Activated T-helper 1 cell treated with anti-CD3 and anti-CD28 coated beads, Interleukin-12 subunit alpha, Interleukin-12 subunit beta, Interleukin-2, Interleukin-4 antibody, amounts not matched to agents 30 ng/mL and 10 ng/mL and 1 ng/mL, durations not matched to agents 14 hours and 24 hours and 36 hours (primary cell): ENCODE measurements at places on chromosomes 5 and 9.

- DNase-seq: no peak
Measured at GRCh38 chr5:146254223-146254622, 50.8 kb downstream of the RBM27 start.

DNA sequence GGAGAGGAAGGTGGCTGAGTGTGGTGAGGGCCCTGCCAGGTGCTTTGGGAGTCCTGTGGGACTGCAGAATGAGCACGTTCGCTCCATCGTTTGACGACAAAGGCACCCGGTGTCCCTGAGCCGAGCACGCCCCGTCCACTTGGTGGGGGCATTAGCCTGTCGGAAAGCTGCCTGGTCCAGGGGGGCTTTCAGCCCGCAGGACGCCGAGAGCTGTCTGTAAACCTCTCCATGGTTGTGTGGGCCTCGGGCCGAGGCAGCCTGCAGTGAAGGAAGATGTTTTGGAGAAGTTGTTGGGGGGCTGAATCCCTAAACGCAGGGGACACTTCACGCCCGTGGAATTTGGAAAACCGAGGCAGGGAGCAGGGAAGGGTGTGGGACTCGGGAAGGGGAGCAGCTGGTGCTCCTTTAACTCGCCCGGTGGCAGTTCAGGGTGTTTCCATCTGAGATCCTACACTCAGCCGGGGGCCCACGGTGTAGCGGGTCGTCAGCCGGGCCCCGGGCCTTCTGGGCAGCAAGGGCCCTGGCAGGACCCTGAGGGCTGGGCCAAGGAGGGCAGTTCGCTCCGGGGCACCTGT is 53.8 kb downstream of the MRPL36 start:
- DNase-seq: no peak

DNA sequence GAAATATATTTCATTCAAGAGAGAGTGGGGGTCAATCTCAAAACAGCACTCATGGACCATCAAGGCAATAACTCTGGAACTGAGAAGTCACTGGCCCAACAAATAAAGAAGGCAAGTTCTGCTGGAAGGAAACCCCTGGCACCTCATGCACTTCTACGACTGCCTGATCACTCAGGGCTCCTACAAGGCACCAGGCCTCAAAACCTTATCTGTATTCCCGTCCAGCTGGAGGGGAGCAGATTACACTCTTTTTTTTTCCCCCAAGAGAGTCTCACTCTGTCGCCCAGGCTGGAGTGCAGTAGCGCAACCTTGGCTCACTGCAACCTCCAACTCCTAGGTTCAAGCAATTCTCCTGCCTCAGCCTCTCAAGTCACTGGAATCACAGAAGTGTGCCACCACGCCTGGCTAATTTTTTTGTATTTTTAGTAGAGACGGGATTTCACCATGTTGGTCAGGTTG is 49.9 kb downstream of the P4HA2 start:
- no peak for DNase-seq

DNA sequence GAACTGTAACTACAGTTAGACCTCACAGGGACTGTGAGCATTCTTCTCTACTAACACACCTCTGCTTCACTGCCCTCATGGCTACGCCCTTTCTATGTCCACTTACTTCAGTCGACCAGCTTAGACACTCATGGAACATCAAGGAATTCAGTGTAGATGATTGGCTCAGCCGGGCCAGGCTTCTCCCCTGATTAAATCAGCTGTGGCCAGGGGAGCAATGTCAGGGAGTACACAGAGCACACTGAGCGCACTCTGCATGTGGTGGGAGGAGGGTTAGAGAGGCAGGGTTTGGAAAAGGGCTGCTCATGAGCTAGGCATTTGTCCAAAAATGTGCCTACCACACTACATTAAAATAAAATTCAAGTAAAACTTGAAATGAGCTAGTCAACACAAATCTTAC is 400.5 kb downstream of the ARRDC3 start:
- no peak for DNase-seq

DNA sequence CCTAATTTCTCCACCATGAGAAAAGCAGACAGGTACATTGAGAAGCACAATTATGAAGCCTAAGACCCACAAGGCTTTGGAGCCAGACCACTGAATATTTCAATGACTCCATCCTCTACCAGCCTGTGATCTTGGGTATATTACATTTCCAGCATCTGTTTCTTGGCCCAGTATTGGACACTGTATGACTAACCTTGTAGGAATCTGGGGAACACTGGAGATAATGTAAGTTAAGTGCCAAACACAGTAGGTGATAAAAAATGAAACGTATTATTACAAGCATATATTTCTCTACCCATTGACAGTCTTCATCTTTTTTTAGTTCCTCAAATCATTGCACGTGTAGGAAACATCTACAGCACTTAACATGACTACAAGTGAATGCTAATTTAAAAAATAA is 28.6 kb upstream of the FEM1C start:
- DNase-seq: no peak

GRCh38 chr5:71633255-71634155 is 46.4 kb downstream of the MCCC2 start:
- no peak for DNase-seq

GRCh38 chr5:41637424-41637823 is 127.0 kb upstream of the PLCXD3 start:
- no peak for DNase-seq

GRCh38 chr9:73807952-73808351 is 656.3 kb downstream of the ANXA1 start:
- DNase-seq: no peak

DNA sequence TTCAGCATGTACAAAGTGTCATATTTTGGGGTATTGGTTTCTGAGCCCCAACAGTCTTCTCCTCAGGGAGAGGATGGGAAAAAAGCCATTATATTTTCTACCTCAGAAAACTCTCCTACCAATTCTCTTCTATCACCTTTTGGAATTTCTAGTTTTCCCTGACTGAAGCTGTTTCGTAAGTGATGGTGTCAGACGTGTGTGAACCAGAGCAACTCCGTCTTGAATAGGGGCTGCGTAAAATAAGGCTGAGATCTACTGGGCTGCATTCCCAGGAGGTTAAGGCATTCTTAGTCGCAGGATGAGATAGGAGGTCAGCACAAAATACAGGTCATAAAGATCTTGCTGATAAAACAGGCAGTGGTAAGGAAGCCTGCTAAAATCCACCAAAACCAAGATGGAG is 197.3 kb upstream of the C9orf72 start:
- no peak for DNase-seq
